ENCODE measurements at places on chromosomes 7 and 10.

DNA sequence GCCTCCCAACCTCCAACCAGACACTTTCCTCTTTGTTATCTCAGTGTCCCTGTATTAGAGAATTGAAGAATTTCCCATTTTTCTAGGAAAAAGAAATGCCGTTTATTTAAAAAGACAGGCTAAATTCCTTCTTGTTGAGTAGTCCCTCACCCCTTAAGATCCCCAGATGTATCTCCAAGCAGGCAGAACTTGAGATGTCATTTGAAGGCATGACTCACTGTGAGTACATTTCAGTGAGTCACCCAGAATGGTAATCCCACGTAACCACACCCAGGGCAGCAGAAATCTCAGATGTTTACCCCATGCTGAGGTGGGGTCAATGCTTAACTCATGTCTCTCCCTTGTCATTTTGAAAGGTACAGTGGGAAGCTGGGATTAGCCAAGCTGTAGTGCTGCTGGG, 4.4 kb downstream of the ZNF655 start:
- no peak for DNase-seq

- DNase-seq: no peak
Measured at GRCh38 chr7:20352573-20353306, 22.0 kb downstream of the ITGB8 start.

DNA sequence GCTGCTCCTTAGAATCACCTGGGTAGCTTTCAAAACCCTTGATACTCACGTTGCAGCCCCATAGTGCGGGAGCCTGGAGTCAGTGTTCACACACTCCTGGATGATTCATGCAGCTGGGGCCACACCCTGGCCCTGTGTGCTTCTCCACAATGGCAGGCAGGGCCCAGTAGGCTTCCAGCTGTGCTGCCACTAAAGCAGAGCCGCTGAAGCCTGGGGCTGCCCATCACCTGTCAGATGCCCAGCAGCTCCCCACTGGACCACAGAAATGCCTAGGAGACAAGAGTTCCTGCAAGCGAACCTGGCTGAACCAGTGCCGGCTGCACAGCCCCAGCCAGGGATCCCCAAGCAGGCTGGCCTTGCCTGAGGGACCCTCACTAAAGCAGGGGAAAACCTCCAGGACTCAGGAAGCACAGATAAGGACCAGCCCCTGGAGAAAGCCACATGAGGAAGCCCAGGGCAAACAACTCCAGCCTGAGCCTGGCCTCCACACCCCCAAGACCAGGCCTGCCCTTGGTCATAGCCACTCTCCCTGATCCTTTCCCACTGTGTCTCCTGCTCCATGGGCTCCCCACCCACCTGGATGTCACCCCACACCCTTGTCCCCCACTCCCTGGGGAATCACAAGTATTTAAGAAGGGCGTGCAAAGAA, 111.9 kb downstream of the GRID1 start:
- DNase-seq: no peak

- DNase-seq: no peak
Measured at GRCh38 chr10:104348601-104349000, 5.0 kb upstream of the CFAP58 start.

- DNase-seq: no peak
Measured at GRCh38 chr10:101693651-101693977, 1.4 kb downstream of the FBXW4 start.

DNA sequence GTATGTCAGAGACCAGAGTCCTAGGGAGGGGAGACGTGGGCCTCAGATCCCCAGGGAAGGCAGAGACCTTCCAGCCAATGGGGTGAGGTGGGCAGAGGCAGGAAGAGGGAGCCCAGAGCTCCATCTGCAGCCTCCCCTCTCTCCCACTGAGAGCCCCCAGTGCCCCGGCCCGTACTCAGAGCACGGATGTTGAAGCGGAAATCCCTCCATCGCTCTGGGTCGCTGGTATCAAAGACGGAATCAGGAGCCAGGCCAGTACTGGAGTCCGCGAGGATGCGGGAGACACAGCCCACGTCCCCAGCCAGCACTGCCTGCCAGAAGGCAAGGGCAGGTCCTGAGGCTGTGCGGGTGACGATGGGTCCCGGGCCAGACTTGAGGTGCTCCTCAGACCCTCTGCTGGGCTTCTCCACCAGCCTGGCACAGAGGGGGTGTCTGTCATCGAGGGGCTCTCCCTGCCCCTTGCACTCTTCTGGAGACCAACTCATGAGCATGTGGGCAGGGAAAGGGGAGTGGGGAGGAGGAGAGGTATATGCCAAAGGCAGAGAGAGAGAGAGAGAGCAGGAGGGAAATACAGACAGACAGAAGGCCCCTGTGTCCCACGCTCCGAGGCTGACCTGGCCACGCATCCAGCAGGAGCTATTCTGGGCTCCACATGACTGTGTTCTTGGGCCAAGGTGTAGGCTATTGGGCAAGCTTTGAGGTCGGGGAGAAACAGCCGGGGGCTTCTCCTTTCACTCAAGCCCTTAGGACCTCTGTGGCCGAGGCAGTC, at the start of gene ASB10:
Gene ASB10, minus strand, starts transcription at position 611 of the 769 bp plus-strand sequence. Its CDS starts 120 bp downstream, at position 491.
- no peak for DNase-seq

DNA sequence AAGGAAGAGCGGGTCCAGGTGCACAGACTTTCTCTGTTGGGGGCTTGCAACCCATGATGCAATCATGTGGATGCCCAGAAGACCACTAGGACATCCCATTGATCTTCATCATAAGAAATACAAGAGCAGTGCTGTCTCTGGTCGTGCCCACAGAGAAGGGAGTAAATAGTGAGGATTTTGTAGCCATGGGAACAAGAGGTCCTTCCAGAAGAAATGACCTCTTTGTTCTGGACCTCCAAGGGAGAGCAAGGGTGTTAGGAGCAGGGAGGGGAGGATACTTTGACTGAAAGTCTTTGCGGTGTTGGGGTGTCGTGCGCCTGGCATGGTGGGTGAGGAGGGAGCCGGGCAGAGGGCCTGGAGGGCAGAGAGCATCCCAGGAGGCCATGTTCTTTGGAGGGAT, 55.0 kb upstream of the EN2 start:
- no peak for DNase-seq

- no peak for DNase-seq
Measured at GRCh38 chr7:78379148-78379547, 580.6 kb downstream of the PHTF2 start.

All from stimulated activated CD8-positive, alpha-beta memory T cell treated with anti-CD3 and anti-CD28 coated beads, Interleukin-2, amount 100 ng/mL, for 1 hour (primary cell).